ENCODE measurements at places on chromosomes 16 and 17.
A peak's percentile ranks its signal among the peaks of the same experiment; 100 is the strongest.

DNA sequence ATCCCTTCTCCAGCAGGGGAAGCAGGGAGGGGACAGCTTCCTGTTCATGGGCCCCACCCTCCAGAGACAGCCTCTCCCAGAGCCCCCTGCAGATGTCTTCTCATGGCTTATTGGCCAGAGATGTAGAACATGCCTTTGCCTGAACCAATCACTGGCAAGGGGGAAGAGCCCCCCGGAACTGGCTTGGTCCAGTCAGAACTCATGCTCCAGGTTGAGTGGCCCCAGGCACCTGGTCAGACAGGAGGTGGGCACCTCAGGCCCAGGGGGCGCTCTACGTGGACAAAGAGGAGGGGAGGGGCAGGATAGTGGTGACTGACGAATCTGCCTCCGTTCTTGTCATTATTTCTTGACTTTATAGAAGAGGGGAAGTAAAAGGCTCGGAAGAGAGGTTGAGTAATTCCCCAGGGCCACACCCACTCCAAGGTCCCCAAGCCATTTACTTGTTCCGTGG is 23.6 kb downstream of the RAB11FIP4 start:
- H3K36me3 ChIP-seq: no peaks in the 10 kb centered on the region
- no peak overlapping the region for H3K4me3 ChIP-seq
- H3K27me3 ChIP-seq: peaks cover 4% of the 10 kb centered on the region
- no peak overlapping the region for H3K27ac ChIP-seq

- H3K4me3 ChIP-seq: no peak overlapping the region
- H3K27ac ChIP-seq: no peak overlapping the region
- no peak for DNase-seq
- H3K27me3 ChIP-seq: no peaks in the 10 kb centered on the region
Observed at GRCh38 chr16:66539623-66540469, 10.1 kb downstream of the TK2 start.

- H3K36me3 ChIP-seq: no peaks in the 10 kb centered on the region
- H3K4me3 ChIP-seq: no peak overlapping the region
- H3K4me1 ChIP-seq: no peaks in the 10 kb centered on the region
- peaks cover 6% of the 10 kb centered on the region for H3K27me3 ChIP-seq
- no peak overlapping the region for H3K27ac ChIP-seq
Observed at GRCh38 chr17:73747221-73748002, 103.2 kb upstream of the SDK2 start.

GRCh38 chr17:76551685-76552084 is 11.8 kb downstream of the PRCD start:
- H3K4me3 ChIP-seq: no peak overlapping the region
- no peaks in the 10 kb centered on the region for H3K36me3 ChIP-seq
- no peaks in the 10 kb centered on the region for H3K27me3 ChIP-seq
- H3K4me1 ChIP-seq: peaks cover 28% of the 10 kb centered on the region
- H3K27ac ChIP-seq: peak overlapping the region; percentile 83
- no peak for DNase-seq

- peaks cover 33% of the 10 kb centered on the region for H3K36me3 ChIP-seq
- H3K4me1 ChIP-seq: no peaks in the 10 kb centered on the region
- no peak overlapping the region for H3K27ac ChIP-seq
- H3K4me3 ChIP-seq: no peak overlapping the region
Observed at GRCh38 chr16:82149536-82149935, 20.5 kb downstream of the MPHOSPH6 start.

Data from upper lobe of right lung (tissue), 1 donor.